Stimulated activated CD8-positive, alpha-beta memory T cell treated with anti-CD3 and anti-CD28 coated beads, Interleukin-7, amount 100 ng/mL, for 24 hours (primary cell): ENCODE measurements at places on chromosomes 7 and 10.

DNA sequence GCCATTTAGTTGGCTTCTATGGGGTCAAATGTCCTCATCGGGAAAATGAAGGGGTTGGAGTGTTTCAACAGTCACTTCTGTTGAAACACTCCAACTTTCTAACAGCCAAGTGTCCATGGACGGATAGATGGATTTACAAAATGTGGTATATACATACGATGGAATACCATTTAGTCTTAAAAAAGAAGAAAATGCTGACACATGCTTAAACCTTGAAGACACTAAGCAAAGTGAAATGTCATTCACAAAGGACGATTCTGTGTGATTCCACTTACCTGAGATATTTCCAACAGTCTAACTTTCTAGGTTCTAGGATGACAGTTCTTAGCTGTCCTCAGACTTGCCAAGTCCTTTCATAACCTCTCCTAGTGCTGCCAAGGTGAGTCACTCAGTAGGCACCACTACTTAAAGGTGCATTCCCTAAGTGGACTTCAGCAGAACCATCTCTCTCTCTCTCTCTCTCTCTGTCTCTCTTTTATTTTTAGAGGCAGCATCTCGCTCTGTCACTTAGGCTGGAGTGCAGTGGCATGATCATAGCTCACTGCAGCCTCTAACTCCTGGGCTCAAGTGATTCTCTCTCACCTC lies 69.0 kb downstream of the DENND2A start:
- DNase-seq: no peak

DNA sequence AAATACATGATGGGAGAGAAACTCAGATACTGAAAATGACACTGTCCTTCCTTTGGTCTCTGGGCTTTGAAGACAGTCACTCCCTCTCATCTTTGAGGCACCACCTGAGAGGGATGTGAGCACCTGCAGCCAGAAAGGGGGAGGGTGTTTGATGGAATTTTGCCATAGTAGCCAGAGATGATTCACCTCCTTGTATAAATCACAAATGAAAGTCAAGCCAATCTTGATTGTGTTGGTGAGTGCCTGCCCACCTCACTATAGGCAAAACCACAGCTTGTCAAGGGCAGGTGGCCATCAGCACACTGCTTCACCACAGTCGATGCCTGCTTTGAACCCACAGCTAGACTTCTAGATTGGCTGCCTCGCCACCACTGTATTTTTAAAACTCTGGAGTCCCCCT lies 48.2 kb downstream of the PON1 start:
- DNase-seq: no peak

- DNase-seq: no peak
Observed at GRCh38 chr10:78540355-78541076, 506.9 kb downstream of the RPS24 start.

- DNase-seq: no peak
Observed at GRCh38 chr7:36015733-36016132, 137.3 kb upstream of the EEPD1 start.

DNA sequence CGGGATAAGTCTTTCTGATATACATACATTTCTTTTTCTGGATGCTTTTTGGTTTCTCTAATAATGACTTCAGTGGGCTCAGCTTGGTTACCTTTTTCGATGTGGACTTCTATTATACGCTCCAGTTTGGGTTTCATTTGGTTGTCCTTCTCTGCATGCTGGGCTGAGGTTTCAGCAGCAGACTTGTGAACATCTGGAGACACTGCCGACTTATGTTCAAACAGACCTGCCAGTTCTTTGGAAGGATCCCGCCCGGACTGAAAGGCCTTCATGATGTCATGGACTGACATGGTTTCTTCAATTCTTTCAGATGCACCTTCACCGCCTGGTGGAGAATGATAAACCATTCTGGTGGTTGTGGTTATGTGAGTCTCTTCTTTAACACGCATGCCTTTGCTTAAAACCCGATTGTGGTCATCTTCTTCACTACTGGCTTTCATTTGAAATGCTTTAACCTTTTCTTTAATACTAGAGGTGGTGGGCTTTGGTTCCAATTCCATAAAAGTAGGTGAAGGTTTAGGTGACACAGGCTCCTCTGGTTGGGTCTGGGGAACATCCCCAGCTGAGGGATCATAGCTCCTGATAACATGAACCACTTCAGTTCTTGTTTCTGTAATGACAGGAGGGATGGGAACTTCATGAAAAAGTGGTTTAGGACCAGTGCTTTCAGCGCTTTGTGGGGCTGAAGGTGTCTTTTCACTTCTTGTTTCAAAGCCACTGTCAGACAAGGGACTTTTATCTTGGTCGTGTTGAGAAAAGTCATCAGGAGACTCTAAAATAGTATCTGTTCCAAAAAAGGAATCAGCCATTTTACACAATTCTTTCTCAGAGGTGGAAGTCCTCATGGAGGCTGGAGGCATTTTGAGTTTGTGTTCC lies 167.7 kb upstream of the CCDC6 start:
- no peak for DNase-seq

- no peak for DNase-seq
Observed at GRCh38 chr10:124374535-124375352, 44.0 kb downstream of the OAT start.

DNA sequence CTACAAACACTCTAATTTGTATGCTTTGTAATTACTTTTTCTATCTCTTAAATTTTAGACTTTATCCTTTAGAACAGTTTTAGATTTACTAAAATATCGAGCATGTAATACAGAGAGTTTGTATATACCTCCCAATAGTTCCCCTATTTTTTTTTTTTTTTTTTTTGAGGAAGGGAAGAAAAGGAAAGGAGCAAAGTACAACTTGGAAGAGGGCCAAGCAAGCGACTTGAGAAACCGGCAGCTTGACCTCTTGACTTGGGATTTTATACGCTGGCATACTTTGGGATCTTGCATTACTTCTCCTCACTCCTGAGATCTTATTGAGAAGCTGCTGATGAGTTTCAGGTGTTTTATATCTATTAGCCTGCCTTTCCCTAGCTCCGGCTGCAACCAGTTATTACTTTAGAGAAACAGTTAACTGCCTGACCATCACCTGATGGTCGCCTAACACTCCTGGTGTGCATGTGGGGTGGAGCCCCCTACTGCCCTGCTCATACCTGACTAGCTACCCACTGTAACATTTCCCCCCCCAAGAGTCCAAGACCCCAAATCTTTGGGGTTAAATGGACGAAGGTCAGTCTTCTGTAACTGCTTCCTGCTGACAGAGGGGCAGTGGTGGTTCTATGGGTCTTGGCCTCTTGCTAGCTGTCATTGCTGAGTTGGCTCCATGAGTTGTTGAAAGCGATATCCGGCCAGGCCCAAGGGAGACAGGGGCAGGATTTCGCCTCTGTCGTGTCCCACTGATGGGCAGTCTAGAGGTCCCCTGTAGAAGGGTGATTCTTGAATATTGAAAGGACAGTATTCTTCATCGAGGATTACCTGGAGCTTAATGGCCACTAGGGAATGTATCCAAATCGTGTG lies 28.5 kb downstream of the MKLN1 start:
- DNase-seq: no peak

- no peak for DNase-seq
Observed at GRCh38 chr10:129274748-129275474, 192.1 kb upstream of the MGMT start.

GRCh38 chr7:135666846-135667245 lies 4.5 kb downstream of the STMP1 start:
- DNase-seq: no peak

GRCh38 chr7:136890399-136890798 lies 21.9 kb downstream of the CHRM2 start:
- no peak for DNase-seq

GRCh38 chr10:33791272-33791660 lies 456.8 kb upstream of the NRP1 start:
- no peak for DNase-seq

DNA sequence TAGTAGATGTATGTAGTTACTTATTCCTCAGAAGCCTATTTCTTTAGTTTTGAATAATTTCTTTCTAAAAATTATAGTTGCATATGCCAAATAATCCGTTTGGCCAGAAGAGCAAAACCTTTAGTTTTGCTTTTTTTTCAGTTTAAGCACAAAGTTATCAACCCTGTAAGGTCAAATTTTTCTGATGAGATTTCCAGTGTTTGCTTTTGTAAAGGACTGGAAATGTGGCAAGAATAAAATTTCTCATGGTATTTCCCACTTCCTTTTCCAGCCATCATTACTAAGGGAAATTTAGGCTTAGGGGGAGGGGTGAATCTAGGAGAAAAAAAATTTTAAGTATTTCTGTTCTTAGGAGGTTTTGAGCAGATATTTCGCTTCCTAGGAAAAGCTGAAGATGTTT lies 7.6 kb downstream of the CALD1 start:
- no peak for DNase-seq

DNA sequence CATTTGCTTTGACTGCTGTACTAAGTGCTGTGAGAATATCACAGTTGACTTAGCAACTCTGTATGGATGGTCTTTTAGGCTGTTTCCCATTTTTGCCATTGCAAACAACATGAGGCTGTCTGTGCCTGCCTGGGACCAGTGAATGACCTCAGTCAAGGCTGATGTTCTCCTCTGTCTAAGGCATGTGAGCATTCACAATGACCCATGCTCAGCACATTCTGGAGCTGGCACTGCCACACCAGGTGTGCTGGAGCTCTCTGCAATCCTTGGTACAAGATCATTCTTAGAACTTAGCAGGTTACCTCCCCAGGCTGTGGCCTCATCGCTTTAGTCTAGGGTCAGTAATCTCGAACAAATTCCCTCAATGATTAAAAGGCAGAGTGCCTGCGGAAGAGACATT lies 61.9 kb downstream of the SH3PXD2A start:
- no peak for DNase-seq
